Right renal cortex interstitium (tissue), 3 donors: ENCODE measurements at places on chromosomes 1 and 21.

DNA sequence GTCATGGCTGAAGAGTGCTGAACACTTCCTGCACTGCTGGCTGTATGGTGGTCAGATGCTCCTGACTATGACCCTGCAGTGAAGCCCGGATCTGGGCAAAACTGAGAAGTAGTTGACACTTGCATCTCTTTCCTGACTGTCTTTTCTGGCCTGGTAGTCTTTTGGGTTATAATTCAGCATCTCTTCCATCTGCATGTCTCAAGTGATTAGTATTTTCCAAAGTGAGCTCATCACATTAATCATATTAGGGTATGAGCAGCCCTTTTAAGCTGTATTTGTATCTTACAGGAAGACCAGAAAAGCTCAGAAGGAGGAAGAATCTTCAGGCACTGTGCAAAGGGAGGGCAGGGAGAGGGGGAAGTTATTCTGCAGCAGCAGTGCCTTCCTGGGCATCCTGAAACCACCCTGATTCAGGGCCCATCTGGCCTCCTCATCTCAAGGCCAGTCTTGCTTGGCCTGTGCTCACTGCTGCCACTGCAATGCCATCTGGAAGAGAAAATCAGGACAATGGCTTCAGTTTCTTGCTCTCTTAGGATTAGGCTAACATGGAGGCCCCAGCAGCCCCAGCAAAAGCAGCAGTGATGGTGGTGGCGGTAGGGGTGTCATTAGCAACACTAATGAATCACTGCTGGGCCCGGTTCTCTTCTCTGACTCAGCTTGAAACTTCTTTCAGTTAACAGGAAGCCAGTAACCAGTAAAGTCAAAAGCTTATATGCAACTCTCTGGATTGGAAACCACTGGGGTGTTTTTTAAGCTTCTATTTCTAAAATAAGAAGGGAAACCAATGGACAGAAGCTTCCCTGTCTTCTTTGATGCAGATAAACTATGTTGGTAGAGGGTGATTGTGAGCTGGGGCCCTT, 63.3 kb upstream of the WDR26 start:
- DNase-seq = no peak

DNA sequence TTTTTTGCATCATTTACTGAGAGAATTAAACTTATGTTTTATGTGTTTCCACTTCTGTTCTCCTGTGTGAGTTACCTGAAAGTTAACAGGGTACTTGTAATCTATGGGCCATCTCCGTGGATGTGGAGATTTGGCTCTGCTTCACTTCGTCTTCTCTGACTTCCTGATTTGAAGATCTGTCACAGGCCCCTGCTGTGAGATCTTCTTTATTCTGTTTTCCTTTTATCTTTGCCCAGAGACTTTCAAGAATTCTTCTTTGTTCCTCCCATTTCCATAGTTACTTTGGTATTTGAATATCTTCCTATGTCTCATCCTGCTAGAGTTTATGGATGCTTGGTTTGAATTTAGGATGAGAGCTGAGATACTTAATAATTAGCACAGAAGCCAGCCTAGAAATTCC, 35.4 kb upstream of the PKN2 start:
- DNase-seq = no peak

GRCh38 chr1:74811436-74812179, 78.7 kb downstream of the TYW3 start:
- no peak for DNase-seq

DNA sequence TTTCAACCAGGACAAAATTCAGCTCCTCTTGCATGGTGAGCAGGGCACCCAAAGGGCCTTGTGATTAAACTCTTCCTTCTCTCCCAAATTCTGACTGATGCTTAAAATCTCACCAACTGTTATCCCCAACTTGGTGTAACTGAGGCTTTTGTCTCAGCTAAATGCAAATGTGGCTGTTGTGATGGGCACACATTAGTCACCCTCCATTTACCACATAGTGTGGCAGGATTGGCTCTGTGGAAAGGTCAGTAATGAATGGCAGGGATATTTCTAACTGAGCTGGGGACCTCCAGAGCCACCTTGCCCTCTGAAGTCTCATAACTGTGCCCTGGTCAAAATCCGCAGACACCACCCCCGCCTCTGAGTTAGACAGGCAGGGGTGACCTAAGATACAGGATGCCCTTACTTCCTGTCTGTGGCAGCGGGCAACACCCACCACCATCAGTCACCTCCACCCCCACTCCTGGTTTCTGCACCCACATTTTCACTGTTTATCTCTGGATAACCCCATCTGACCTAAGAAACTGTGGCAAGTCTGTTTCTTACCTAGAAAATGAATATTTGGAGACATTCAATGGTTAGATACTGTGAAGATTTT, 25.4 kb upstream of the RGS16 start:
- no peak for DNase-seq
